ENCODE measurements at places on chromosomes 13 and 19. TPM values are rescaled to one million over a fixed set of nuclear protein-coding genes. Genes with fewer than 3 reads are reported as not detected.

The ATP8B3 gene
- total RNA-seq: 0.08 TPM

The SYCN gene
- not detected for total RNA-seq

The ZNF793 gene
- 2.3 TPM for total RNA-seq

GRCh38 chr13:50386541-50387050 lies 371.4 kb downstream of the KCNRG start:
- peak; percentile 84 for DNase-seq

- DNase-seq: no peak
These were observed 4.8 kb upstream of the HIPK4 start for GRCh38 chr19:40394816-40395210.

- no peak for DNase-seq
These were observed 5.7 kb downstream of the FBL start for GRCh38 chr19:39840492-39840891.

DNA sequence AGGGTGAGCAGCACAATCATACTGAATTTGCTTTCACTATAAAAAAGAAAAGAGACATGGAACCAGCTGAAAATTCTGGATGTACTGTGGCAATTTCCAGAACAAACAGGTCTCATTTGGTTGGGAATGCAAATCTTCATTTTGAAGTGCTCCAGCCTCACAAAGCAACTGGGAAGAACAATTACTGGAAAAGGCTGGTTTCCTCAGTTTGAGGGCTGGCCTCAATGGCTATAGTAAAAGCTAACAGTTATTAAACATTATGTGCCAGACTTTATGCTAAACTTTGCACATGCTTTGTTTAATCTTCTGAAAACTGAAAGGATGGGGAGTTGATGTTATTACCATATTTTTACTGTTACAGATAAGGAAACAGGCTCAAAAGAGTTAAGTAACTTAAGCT lies 3.0 kb downstream of the OBI1 start:
- DNase-seq: no peak

DNA sequence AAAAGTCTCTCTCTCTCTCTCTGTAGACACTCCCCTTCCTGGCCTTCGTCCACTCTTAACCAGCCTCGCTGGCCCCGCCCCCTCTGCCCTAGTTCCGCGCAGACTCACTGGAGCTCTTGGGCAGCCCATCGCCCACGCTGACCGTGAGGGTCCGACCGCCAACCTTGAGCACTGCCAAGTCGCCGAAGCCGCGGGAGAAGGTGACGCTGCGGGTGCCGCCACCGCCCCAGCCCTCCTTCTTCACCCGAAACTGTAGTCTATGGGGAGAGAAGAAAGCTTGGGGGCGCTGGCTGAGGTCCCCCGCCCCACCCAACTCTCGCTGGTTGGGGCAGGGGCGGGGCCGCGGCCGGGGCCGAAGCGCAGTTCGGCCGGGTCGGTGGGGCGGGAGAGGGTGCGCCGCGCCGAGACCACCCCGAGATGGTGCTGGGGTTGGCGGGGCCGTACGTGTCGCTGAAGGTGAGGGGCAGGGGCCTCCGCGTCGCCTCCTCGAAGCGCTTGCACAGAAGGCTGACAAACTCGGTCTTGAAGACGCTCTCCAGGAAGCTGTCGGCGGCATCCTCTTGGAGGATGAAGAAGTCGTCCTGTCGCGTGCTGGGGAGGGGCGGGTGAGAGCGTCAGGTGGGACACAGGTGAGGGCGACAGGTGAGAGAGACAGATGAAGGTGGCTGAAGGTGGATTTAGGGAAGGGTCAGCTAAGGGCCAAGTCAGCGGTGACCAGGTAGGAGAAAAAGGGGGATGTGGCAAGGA lies 12.6 kb upstream of the ZNF414 start:
- peak; percentile 84 for DNase-seq
